Activated naive CD4-positive, alpha-beta T cell treated with anti-CD3 and anti-CD28 coated beads for 36 hours (primary cell): ENCODE measurements at places on chromosomes 7 and 10. TPM values are rescaled to one million over a fixed set of nuclear protein-coding genes. Genes with fewer than 3 reads are reported as not detected.
A peak's percentile ranks its signal among the peaks of the same experiment; 100 is the strongest.

DNA sequence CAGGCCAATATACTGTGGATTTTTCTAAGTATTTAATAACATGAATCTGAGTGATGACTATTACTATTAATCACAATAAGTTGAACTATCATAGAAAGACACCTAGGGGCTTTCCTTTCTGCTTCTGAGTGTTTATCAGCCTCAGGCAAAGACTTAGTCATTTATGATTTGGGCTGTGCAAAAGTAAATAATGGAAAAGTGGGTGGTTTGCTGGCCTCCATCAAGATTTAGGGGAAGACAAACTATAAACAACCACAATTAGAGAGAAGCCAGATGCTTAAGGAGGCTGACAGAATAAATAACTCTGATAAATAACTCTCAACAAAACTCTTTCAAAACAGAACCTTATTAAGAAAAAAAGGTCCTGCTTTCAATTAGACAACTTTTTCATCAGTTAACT, 64.7 kb downstream of the MACC1 start:
- DNase-seq: no peak
- no peak overlapping the region for H3K27ac ChIP-seq
- H3K4me1 ChIP-seq: no peaks in the 10 kb centered on the region
- no peak overlapping the region for H3K4me3 ChIP-seq
- H3K36me3 ChIP-seq: no peaks in the 10 kb centered on the region

- H3K27ac ChIP-seq: no peak overlapping the region
- no peaks in the 10 kb centered on the region for H3K4me1 ChIP-seq
- H3K4me3 ChIP-seq: no peak overlapping the region
- no peaks in the 10 kb centered on the region for H3K27me3 ChIP-seq
Observed at GRCh38 chr10:106134326-106135000, 1030.0 kb downstream of the SORCS1 start.

- H3K4me1 ChIP-seq: no peaks in the 10 kb centered on the region
- no peak overlapping the region for H3K4me3 ChIP-seq
- no peaks in the 10 kb centered on the region for H3K36me3 ChIP-seq
- no peaks in the 10 kb centered on the region for H3K27me3 ChIP-seq
Observed at GRCh38 chr7:30929686-30930085, 18.0 kb downstream of the AQP1 start.

DNA sequence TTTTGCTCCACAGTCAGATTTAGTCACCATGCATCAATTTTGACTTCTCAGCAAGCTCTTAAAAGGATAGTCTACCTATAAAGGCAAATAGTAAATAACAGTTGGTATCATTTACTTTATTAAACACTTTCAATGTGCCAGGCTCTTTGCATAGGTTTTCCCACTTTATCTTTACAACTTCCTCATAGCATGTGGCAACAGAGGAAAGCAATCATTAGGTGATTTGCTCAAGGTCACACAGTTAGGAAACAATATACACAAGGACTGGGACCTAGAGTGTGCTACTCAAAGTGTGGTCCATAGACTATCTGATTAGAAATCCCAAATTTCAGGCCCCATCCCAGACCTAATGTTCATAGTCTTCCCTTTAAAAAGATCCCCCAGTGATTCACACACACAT, 212.3 kb downstream of the MTERF1 start:
- no peak for DNase-seq
- no peaks in the 10 kb centered on the region for H3K36me3 ChIP-seq
- no peaks in the 10 kb centered on the region for H3K27me3 ChIP-seq
- H3K4me3 ChIP-seq: no peak overlapping the region
- H3K27ac ChIP-seq: no peak overlapping the region

DNA sequence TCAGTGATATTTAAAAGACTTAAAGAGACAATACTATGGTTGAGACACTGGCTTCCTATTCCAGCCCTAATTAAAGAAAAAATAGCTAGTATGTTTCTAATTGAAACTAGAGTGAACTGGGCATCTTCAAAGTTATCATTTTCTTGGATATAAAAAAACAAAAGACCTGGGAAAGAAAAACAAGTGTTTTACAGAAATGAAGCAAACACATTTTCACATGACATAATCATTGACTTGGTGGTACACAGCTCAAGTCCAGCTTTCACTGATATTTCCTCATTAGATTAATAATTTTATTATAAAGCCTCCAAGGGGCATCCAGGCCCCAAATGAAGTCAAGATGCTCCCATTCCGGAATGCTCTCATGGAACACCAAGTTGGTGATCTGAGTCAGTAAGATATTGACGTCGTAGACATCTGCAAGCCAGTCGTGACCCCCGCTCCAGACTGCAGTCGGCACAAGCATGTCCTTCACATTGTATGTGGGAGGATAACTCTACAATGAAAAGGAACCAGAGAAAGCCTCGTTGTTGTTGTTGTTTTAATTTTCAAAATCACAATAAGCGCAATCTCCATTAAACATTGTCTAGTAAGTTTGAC, 7.5 kb upstream of the CH25H start:
- H3K36me3 ChIP-seq: no peaks in the 10 kb centered on the region
- H3K4me1 ChIP-seq: peaks cover 7% of the 10 kb centered on the region
- peaks cover 16% of the 10 kb centered on the region for H3K27me3 ChIP-seq
- no peak for DNase-seq

- no peaks in the 10 kb centered on the region for H3K4me1 ChIP-seq
- H3K4me3 ChIP-seq: no peak overlapping the region
- H3K27ac ChIP-seq: no peak overlapping the region
- no peak for DNase-seq
- peaks cover 2% of the 10 kb centered on the region for H3K27me3 ChIP-seq
- no peaks in the 10 kb centered on the region for H3K36me3 ChIP-seq
Observed at GRCh38 chr7:83957333-83957732, 237.3 kb downstream of the SEMA3A start.

DNA sequence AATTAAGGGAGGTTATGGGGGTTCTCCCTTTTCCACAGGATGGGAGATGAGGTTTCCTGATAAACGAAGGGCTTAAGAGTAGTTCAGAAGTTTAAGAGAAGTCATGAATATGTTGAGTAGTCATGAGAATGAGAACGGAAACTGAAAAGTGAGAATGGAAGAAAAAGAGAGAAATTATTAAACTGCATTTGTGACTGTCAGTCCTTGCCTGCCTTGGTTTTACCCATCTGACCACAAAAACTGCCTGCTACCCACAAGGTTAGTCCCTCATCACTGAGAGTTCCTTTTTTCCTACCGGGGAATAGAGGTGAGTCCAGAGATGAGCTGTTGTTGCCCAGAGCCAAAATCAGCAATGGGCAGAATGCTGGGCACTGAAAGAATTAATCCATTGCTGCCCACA, 174.1 kb upstream of the BET1 start:
- peaks cover 5% of the 10 kb centered on the region for H3K27me3 ChIP-seq
- no peaks in the 10 kb centered on the region for H3K36me3 ChIP-seq
- no peak overlapping the region for H3K4me3 ChIP-seq

- no peak for DNase-seq
- H3K4me1 ChIP-seq: no peaks in the 10 kb centered on the region
- H3K27me3 ChIP-seq: no peaks in the 10 kb centered on the region
- H3K4me3 ChIP-seq: no peak overlapping the region
- H3K27ac ChIP-seq: no peak overlapping the region
- H3K36me3 ChIP-seq: no peaks in the 10 kb centered on the region
Observed at GRCh38 chr7:28787106-28787505, 171.0 kb downstream of the TRIL start.

DNA sequence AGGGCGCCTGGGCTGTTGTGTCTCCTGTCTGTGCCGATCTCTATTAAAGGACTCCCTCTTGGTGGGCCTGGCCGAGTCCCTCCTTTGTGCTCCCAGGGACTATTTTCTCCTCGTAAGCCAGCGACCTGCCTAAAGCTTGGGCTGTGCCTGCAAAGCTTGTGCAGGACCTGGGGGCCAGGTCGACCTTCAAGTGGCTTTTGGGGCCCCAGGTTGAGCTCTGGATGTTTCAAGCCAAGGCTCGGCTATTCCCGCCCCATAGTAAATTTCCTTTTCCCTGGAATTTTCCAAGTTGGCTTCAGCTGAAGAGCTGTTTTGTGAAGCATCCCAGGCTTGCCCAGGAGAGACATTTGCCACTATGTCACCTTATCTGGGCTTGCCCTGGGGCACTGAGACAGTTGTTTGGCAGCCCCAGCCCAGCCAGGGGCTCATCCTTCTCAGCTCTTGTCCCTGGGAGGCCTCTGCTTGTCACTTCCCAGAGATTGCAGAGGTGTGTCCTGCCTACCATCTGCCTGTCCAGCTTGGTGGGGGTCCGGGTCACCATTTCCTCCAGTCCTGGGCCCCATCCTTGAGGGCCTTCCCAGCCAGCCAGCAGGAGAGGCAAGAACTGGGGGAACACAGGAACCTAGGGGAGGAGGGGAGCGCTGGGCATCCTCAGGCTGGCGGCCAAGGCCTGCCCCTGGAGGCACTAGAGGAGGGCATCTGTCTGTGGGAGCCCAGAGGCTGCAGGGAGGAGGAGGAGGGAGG, 20.2 kb downstream of the ZMIZ2 start:
- no peak overlapping the region for H3K4me3 ChIP-seq
- peaks cover 18% of the 10 kb centered on the region for H3K36me3 ChIP-seq
- H3K27ac ChIP-seq: peak overlapping the region; percentile 59
- DNase-seq: no peak
- H3K4me1 ChIP-seq: peaks cover 30% of the 10 kb centered on the region

DNA sequence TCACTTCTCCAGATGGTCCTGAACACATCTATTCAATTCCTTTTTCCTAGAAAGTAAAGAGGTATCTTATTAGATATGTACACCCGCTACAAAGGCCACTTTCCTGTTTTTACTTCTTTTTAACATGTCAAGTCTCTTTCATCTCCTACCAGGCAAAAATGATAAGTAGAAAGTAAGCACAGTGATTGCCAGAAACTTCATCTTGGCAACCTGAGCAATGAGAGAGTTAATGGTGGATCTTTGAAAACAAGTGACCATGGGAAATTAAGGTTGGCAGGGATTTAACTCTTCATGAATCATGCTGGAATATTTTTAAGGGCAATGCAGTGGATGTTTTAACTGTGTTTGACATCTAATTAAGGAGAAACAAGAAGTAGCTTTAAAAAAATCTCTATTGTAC, 2.7 kb downstream of the SEMA3A start:
- no peak overlapping the region for H3K27ac ChIP-seq
- no peaks in the 10 kb centered on the region for H3K36me3 ChIP-seq
- peaks cover 45% of the 10 kb centered on the region for H3K4me1 ChIP-seq
- DNase-seq: no peak
- peak overlapping the region; percentile 32 for H3K4me3 ChIP-seq

- H3K27ac ChIP-seq: peak overlapping the region; percentile 100
- DNase-seq: peak; percentile 60
- peaks cover 31% of the 10 kb centered on the region for H3K36me3 ChIP-seq
- H3K27me3 ChIP-seq: peaks cover 5% of the 10 kb centered on the region
Observed at GRCh38 chr10:72328045-72328828, 26.5 kb downstream of the DNAJB12 start.

GRCh38 chr7:135273581-135273980, 39.9 kb downstream of the STRA8 start:
- H3K4me1 ChIP-seq: peaks cover 3% of the 10 kb centered on the region
- no peaks in the 10 kb centered on the region for H3K27me3 ChIP-seq
- no peaks in the 10 kb centered on the region for H3K36me3 ChIP-seq
- no peak overlapping the region for H3K4me3 ChIP-seq

GRCh38 chr7:69349291-69349690, 249.0 kb upstream of the AUTS2 start:
- no peaks in the 10 kb centered on the region for H3K27me3 ChIP-seq
- no peak overlapping the region for H3K27ac ChIP-seq
- DNase-seq: no peak
- H3K4me1 ChIP-seq: no peaks in the 10 kb centered on the region

GPNMB gene
- total RNA-seq: 0.38 TPM

CNTNAP2 gene
- not detected for total RNA-seq

WNT2 gene
- not detected for total RNA-seq

ZNF138 gene
- 10.7 TPM for total RNA-seq

HKDC1 gene
- 1.5 TPM for total RNA-seq

PLOD3 gene
- total RNA-seq: 18.8 TPM

TDRD1 gene
- 0.79 TPM for total RNA-seq

SPDYE2B gene
- total RNA-seq: not detected

OPALIN gene
- total RNA-seq: not detected

CASP2 gene
- 116 TPM for total RNA-seq

CTAGE4 gene
- 1.5 TPM for total RNA-seq

DDX50 gene
- total RNA-seq: 62.1 TPM

SEMA4G gene
- total RNA-seq: 0.48 TPM
